ENCODE measurements at places on chromosomes 1 and 21.

DNA sequence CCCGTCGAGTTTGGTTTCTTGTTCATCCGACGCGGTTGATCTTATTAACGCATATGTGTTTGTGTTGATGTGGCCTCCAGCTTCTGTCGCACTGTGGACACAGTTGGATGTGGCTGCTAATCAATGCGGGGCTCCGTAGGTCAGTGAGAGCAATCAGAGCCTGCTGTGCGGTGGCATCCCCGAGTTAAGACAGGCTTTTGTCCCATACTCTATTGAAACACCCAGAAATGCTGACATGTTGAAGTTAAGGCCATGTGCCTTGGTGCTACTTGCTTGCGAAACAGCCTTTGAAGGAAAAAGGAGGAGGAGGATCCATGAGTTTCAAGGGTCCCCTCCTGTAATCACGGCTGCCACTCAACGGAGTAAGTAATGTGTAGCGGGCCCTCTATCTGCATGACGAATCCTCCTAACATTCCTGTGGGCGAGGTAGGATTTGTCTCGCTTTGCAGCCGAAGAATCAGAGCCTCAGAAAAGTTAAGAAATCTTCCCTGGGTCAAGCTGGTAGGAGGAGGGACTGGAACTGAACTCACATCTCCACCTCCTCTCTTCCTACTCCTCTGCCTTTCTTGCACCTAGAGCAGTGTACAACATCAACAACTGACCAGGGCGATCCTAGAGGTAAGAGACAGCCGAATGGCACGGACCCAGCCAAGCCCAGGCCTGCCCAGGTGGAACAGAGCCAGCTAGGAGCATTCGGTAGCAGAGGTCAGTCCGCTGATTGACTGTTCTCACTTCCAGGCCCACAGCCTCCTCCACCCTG is 19.5 kb downstream of the PDE9A start:
- DNase-seq: no peak

GRCh38 chr1:23548704-23549143 is 10.6 kb downstream of the ID3 start:
- DNase-seq: no peak

- DNase-seq: no peak
Measured at GRCh38 chr21:31489014-31489413, 145.0 kb upstream of the TIAM1 start.

DNA sequence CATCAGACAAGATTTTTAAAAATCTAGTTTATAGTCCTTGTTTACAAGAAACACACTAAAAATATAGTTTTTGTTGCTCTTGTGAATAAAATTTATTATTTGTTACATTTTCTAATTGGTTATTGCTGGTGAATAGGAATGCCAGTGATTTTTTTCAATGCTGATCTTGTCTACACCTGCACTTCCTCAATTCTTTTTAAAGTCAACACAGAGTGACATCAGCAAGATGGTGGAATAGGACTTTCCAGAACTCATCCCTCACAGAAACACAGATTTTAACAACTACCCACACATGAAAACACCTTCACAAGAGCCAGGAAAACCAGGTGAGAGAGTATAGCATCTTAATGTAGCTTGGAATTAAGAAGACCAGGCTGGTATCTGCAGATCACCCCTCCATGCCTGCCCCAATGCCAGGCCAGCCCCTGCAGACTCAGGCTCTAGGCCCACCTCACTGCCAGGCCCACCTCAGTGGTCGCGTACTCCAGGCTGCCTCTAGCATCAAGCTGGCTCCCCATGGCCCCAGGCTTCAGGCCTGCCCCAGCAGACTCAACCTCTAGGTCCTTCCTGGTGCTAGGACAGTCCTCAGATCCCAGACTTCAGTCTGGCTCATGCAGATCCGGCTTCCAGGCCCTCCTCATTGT is 117.6 kb downstream of the WDR3 start:
- no peak for DNase-seq

GRCh38 chr1:158496374-158496773 is 24.4 kb downstream of the OR10R2 start:
- DNase-seq: no peak

- no peak for DNase-seq
Measured at GRCh38 chr1:87291107-87291506, 37.6 kb upstream of the LMO4 start.

DNA sequence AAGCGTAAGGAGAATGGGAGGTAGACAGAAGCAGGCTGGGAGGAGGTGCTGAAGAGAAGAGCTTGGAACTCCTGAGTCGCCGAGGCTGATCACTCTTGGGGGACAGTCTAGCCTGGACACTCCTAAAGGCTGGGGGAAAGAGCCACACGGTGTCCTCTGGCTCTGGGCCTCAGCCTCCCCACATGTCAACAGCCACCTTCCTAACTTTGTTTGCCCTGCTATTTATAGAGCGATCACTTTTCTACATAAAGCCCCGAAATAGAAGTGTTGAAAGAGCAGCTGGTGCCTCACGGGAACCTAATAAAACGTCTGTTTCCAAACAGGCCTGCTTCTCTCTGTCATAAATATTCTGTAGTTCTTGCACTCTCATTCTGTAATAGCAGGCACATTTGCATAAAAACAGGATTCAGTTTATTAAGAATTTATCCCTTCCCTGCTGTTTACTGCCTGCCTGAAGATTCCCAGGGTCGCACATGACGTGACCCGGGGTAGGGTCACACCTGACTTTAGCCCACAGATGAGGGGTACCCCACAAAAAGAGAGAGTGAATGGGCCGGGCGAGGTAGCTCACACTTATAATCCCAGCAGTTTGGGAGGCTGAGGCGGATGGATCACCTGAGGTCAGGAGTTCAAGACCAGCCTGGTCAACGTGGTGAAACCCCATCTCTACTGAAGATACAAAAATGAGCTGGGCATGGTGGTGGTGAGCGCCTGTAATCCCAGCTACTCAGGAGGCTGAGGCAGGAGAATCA is 212.5 kb downstream of the TOMM20 start:
- no peak for DNase-seq

- DNase-seq: no peak
Measured at GRCh38 chr1:183150445-183150844, 35.6 kb upstream of the LAMC2 start.

DNA sequence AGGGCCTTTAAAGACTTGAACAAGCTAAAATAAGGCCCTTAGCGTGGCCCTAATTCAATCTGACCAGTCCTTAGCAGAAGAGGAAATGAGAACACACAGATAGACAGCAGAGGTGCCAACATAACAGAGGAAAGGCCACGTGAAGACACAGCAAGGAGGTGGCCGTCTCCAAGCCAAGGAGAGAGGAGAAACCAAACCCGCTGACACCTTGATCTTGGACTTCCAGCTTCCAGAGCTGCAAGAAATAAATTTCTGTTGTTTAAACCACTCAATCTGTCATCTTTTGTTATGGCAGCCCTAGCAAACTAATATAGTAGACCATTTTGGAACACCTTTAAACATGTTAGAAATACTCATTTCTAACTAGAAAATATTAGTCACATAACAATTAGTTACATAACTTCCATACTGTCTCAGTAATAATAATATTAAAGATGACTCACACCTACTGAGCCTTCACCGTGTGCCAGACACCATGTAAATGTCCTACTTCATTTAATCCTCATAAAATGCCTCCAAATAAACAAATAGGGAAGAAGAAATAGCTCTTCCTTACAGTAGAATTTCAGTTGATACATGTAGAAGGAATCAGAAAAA is 47.9 kb downstream of the S1PR1 start:
- no peak for DNase-seq

DNA sequence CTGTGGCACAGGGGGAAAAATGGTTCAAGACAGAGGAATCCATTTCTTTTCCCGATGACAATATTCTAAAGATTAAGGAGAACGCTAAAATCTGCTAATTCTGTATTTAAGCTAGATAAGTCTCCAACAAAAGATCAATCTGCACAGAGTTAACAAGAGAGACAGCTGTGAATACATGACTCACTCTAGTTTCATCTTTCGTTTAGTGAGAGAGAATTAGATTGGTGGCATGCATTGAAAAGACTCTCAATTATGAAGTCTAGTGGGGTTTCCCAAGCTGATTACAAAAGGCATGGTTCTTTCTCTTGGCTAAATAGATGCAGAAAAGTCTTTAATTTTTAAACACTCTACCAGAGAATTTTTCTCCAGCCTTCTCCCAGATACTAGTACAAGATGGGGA is 34.4 kb downstream of the CAPN9 start:
- no peak for DNase-seq

- no peak for DNase-seq
Measured at GRCh38 chr1:83113652-83114051, 885.3 kb downstream of the TTLL7 start.

GRCh38 chr1:18353992-18354391 is 126.7 kb upstream of the KLHDC7A start:
- no peak for DNase-seq

- DNase-seq: no peak
Measured at GRCh38 chr1:36772647-36773495, 261.4 kb downstream of the GRIK3 start.

DNA sequence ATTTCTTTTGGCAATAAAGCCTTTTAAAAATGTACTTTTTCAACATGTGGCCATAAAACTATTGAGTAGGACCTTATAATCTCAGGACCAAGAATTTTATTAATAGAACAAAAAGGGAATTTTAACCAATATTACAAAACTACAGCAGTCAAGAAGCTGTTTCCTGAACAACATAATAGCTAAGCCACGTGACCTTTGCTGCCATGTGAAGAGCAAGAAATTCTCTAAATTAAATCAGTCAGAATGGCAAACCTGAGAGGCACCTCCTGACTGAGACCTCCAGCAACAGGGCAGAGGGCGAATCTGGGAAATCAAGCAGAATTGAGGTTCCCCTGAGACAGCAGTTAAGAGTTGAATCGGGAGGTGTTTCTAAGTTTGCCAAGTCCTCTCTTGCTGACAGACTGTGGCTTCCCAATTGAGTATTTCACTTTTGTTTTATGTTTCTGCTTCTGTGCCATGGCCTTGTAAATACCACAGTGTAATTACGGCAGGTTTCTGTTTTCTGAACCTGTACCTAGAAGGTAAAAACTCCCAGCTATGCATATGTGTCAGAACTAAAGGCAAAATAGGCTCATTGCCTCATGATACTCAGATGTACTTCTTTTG is 358.4 kb downstream of the NTNG1 start:
- no peak for DNase-seq

- no peak for DNase-seq
Measured at GRCh38 chr1:15455522-15455921, 1.0 kb upstream of the CELA2A start.

DNA sequence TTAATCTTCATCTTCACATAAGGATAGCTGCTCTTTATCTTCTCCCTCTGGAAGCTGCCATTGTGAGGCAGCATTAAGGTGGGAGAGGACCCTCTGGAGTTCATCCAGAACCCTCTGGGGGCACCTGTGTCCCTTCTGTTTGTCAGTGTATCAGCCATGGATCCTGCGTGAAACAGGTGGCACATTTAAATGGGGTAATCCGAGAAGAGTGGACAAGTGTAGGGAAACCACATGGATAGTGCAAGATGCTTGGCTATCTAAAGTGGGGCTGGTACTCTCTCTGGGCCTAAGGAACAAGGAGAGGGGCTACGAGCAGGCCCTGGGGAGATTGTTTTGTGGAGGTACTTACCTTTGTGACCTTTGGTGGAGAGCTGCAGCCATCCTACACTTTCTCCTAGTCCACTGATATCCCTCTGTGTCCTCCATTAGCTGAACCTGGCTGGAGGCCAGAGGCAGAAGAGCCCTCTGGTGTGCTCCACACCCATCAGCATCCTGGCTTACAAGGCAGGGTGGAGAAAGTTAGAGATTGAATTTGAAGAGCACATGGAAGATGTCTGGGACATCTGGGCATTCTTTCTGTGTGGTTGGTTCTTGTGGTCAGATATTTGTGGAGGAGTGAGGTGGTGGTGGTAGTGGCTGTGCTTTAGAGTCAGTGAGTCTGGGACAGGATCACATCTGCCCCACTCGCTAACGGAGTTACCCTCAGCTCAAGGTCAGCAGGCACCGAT is 117.7 kb downstream of the FGGY start:
- DNase-seq: no peak

DNA sequence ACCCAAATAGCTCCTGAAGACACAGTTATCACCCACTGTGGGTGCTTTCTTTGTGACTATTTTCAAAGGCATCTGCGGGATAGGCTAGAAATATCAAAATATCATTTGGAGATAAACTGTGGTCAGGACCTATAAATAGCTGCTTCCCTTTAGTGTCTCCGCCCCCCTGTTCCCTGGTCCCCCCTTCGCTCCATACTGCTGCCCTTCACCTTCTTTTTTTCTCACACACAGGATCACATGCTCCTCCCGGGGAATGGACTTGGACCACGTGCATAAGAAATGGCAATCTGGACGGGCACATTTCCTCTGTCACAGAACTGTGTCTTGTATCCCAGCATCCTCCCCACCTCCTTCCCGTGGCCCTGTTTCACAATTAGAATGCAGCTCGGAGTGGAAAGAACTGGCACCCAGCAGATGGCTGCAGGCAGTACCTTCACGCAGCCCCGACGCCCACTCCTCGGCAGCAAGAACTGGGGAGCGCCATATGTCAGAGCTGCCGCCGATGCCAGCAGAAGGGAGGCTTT is 68.8 kb upstream of the SSX2IP start:
- DNase-seq: peak; percentile 30

DNA sequence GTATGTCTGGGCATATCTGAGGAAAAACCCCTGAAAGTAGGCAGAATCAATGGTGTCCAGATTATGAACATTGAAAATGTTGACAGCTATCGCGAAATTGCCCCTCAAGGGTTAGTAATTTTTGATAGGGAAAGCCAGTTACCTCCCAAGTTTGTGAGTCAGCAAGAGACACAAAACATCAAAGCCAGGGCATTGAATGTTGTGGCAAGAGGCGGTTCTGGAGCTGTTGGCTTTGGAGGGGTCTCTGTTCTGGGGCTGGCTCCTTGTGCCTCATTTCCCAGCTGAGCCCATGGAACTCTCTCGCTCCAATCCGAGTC is 10.6 kb upstream of the S100A11 start:
- DNase-seq: no peak

GRCh38 chr1:206735553-206736031 is 35.0 kb upstream of the IL19 start:
- DNase-seq: no peak

Measured in activated naive CD4-positive, alpha-beta T cell treated with anti-CD3 and anti-CD28 coated beads for 36 hours (primary cell).